ENCODE measurements at places on chromosomes 6 and 20.

- DNase-seq: no peak
Measured at GRCh38 chr6:6723921-6724538, 135.5 kb downstream of the LY86 start.

- no peak for DNase-seq
Measured at GRCh38 chr6:22036275-22036674, 260.6 kb downstream of the PRL start.

- no peak for DNase-seq
Measured at GRCh38 chr20:48995589-48995988, 50.5 kb upstream of the CSE1L start.

- DNase-seq: no peak
Measured at GRCh38 chr6:160801418-160801817, 99.4 kb downstream of the PLG start.

- DNase-seq: no peak
Measured at GRCh38 chr6:40604082-40604481, 16.9 kb upstream of the LRFN2 start.

GRCh38 chr6:14765106-14765505 is 480.8 kb upstream of the JARID2 start:
- no peak for DNase-seq

- no peak for DNase-seq
Measured at GRCh38 chr20:10910535-10911178, 236.9 kb upstream of the JAG1 start.

DNA sequence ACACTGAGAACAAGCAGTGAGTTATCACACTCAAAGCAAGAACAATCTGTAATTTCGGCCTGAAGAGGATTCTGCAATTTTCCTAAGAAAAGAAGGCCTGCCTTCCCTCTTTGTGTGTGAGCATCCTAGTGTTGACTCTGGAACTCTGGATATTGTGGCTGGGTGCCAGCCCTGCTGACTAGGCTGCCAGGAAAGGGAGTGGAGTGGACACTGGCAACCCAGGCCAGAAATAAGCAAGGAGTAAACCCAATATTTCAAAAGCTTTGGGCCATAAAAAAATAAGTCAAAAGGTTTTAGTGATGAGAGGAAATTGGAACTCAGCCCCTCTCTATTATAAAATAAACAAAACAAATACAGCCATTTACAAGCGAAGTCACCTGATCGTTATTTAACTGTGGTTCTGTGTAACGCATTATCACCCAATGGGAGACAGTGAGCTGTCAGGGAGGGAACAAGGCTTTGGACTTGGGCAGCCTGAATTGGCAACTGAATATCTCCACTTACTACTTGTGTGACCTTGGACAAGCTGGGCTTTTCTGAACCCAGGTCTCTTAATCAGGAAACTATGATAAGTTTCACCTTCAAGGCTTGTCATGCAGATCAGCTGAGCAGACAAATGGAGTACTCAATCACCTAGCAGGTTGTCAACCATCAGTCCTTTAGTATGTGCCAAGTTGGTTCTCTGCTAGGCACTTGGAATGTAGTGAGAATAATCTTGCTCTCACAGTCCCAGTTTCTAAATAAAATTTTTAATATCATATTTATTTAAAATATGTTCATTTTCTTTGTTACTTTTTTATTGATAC is 196.2 kb downstream of the PAX1 start:
- DNase-seq: no peak

GRCh38 chr6:18047406-18047805 is 60.0 kb upstream of the KIF13A start:
- DNase-seq: no peak

DNA sequence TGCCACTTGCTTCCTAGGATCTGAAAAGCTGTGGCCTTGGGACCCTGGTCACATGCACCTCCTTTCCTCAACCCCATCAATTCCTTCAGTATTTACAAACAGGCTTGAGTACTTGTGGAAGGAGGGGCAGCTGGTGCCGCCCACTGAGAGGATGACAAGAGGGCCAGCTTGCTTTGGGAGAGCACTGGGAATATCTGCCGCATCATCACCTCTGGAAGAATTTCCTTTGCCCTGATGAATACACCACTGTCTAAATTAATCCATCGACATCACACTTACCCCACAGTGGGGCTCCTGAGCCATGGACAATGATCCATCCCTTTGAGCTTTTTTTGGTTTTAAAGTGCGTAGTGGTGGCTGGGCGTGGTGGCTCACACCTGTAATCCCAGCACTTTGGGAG is 25.9 kb downstream of the TBC1D20 start:
- DNase-seq: no peak

- DNase-seq: no peak
Measured at GRCh38 chr20:24446811-24447210, 22.6 kb upstream of the SYNDIG1 start.

Measured in DMS 273 treated with DMSO at 0.1 percent for 48 hours (cell line).